Smooth muscle cell of the umbilical artery (primary cell): ENCODE measurements at places on chromosomes 3 and 15. TPM values are rescaled to one million over a fixed set of nuclear protein-coding genes. Genes with fewer than 3 reads are reported as not detected.

ALDH1A2 gene
- total RNA-seq = 0.30 TPM in 1 of 2 replicates, not detected in the other

CYP8B1 gene
- total RNA-seq = not detected in 2 replicates

KNL1 gene
- 1.2 and 14.2 TPM in 2 replicates for total RNA-seq

CAMK2N2 gene
- total RNA-seq = 0.37 TPM in 1 of 2 replicates, not detected in the other

ZIC4 gene
- total RNA-seq = not detected in 2 replicates

KNG1 gene
- total RNA-seq = not detected in 2 replicates
